Occipital lobe (tissue), 3 donors: ENCODE measurements at places on chromosomes 4 and X.

DNA sequence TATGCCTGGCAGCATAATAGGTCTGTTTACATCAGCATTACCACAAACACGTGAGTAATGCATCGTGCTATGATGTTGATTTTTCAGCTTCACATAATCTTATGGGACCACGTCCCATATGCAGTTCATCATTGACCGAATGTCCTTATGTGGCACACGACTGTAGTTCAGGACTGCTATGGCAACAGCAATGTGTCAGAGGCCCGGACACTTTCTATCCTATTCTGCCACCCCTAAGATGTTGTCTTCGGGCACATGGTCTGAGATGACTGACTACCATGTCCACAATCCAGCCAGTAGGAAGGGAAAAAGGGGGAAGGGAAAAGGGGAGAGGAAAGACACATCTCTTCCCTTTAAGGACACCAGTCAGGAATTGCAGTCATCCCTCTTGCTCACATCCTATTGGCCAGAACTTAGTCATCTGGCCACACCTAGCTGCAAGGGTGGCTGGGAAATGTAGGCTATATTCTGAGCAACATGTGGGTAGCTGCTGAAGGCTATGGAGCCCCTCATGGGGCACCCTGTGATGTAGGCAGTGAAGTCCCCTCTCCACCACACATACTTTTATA is 196.0 kb upstream of the RBPJ start:
- no peak for DNase-seq

- no peak for DNase-seq
Measured at GRCh38 chr4:125319311-125319710, 4.6 kb downstream of the FAT4 start.

- no peak for DNase-seq
Measured at GRCh38 chr4:77104388-77104787, 28.6 kb upstream of the CCNI start.

- no peak for DNase-seq
Measured at GRCh38 chr4:24840826-24841543, 45.6 kb downstream of the SOD3 start.

- no peak for DNase-seq
Measured at GRCh38 chrX:45750639-45751038, 550.0 kb upstream of the DIPK2B start.

DNA sequence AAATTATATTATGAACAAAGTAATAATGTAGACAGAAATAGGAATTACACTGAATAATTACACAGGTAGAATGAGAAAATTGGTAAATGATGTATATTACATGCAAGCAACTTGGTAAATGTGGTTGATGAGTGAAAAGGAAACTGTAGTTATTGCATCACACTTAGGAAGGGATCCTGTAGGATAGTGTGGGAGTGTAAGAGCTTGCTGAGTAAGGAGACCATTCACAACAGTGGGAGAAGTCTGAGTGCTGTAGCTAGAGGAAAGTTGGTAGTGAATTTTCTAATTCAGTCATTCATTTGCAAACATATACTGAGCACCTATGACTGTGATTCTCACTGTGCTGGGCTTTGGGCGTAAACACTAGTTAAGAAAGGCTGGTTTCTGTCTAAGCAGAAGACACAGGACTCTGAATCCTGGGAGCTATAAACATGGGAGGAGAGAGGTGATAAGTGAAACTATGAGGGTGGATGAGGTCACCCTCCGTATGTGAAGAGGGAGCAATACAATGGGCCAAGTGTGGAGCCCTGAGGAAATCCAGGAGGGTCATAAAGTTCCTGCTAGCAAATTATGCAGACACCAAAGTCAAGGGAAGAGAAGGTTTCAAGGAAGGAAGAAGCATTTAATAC is 14.2 kb upstream of the CPE start:
- no peak for DNase-seq

GRCh38 chr4:26836539-26836938 is 24.1 kb upstream of the STIM2 start:
- no peak for DNase-seq

DNA sequence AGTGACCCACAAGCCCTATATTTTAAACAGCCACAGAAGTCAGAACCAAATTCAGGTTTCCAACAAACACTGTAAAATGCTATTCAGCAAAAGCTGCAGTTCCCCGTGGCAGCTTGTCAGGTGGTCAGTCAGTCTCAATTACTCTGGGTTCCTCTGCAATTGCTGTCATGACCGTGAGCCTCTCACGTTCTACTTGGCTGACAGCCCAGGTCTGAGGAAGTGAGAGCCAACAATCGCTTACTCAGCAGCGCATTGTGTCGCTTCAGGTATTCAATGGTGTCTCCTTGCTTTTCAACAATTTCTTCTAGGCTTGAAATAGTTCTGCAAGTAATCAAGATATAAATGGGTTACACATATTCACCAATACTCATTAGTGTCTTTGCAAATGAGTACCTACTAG is 25.8 kb downstream of the TRIM75 start:
- no peak for DNase-seq

DNA sequence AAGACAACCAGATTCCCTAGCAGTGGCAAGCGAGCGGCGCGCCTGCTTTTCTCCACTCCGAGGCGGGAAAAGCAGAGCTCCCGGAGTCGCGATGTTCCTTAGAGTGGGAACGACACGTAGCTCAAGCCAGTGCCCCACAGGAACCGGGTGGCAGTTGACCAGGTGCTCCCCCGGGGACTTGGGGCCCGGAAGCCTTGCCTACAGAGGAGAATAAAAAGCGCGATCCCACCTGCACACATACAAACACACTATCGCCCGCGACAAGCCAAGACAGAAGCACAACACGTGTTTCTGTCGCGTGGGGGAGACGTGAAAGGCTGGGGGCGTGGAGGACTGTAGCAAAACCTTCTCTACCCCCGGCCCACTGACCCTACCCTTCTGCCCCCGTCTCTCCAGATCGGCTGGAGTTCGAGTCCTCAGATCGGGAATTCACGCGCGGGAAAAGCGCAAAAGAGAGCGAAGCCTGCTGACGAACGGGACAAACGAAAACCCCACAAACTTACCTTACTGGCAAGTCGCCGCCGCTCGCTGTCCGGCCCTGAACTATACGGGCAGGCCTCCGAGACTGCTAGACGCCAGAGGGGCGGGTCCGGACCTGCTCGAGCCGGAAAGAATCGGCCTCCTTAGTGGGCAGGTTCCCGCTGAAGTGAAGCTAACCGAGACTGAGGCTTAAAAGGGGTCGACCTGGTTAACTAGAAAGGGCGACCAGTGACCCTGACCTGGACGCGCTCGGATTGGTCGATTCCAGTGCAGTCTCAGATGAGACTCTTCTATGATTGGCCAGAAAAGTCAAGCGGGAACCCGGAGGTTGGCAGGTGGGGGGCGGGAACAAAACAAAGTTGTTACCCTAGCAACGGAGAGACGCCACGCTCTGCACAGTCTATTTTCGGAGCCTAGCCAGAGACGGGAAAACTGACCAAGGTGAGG is at the start of the genes DNAAF6 and NUP62CL:
TSS of gene DNAAF6 (plus strand) at position 842 of the 927 bp plus-strand sequence. CDS start 6,265 bp downstream, outside the sequence.
TSS of gene NUP62CL (minus strand) at position 664 of the 927 bp plus-strand sequence. CDS start 31,287 bp downstream, outside the sequence.
- DNase-seq = peak; percentile 1

- no peak for DNase-seq
Measured at GRCh38 chr4:70728091-70728490, 6.3 kb downstream of the RUFY3 start.

GRCh38 chr4:71243091-71243833 is 95.6 kb upstream of the SLC4A4 start:
- no peak for DNase-seq

- no peak for DNase-seq
Measured at GRCh38 chrX:54030329-54030728, 13.9 kb downstream of the PHF8 start.

DNA sequence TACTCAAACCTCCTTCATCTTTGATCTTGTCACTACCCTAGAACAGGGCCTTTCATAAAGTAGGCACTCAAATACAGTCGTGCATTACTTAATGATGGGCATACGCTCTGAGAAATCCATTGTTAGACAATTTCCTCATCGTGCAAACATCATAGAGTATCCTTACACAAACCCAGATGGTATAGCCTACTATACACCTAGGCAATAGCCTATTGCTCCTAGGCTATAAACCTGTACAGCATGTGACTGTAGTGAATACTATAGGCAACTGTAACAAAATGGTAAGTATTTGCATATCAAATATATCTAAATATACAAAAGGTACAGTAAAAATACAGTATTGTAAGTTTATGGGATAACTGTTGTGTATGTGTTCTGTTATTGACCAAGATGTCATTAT is 31.9 kb downstream of the CLDN2 start:
- DNase-seq = no peak

DNA sequence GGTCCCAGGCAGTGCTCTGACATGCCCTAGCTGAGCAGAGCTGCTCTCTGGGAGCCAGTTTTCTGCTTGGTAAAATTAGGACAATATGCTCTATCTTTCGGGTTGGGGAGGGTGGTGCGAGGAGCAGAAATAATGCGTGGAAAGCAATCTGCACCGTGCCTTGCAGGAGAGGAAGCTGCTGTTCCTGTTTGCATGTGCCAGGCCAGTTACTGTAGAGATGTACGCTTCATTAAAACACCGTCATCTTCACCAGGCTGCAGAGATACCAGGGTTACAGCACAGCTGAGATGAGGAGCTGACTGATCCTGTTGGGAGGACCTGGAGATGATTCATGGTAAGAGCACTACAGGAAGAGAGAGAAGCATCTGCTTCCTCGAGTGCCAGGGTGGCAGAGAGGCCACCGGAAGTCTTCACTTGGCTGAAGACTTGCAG is 29.5 kb upstream of the IRF2 start:
- no peak for DNase-seq

- DNase-seq = no peak
Measured at GRCh38 chr4:40199179-40199670, 2.4 kb downstream of the RHOH start.

- DNase-seq = no peak
Measured at GRCh38 chr4:66108898-66109297, 438.6 kb upstream of the EPHA5 start.

- DNase-seq = no peak
Measured at GRCh38 chr4:1006856-1007255, 4.6 kb upstream of the FGFRL1 start.

DNA sequence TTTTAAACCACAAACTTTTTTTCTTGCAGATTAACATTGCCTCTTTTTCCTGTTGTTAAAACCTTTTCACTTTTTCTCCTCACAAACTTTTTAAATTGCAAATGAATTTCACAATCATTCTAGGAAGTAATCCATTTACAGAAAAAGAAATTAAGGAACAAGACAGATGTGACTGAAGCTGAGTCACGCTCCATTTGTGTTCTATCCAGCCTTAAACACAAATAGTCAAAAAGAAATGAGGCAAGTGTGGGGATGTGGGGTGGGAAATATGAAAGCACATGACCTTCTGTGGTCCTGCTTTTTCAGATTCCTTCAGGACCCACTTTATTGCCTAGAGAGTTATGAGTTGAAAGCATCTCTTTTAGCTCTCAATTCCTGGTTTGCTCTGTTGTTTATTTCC is 197.0 kb downstream of the ADGRL3 start:
- no peak for DNase-seq

DNA sequence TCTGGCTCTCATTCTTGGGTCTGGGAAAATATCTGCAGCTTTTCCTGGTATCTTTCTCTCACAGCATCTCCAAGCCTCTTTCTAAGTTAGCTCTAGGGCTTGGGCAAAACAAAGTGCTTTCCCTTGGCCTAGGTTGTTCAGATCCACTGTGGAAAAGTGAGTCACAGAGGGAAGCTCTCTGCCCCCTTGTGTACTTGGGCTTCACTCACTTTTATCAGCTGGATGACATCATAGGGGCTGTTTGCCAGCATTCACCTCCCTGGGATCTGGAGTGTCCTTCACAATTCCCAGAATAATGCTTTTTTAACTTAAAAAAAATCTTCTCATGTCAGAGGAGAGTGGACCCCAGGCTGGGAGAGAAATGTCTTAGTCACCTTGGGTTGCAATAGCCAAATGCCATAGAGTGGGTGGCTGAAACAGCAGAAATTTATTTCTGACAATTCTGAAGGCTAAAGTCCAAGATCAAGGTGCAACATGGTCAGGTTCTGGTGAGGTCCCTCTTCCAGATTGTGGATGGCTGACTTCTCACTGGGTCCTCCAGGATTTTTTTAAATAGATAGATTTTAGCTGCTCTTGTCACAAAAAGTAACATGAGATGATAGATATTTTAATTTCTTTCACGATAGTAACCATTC is 247.8 kb downstream of the SH2D1A start:
- DNase-seq = no peak

- DNase-seq = no peak
Measured at GRCh38 chr4:52822972-52823701, 39.0 kb upstream of the RASL11B start.
